ENCODE measurements at places on chromosomes 7 and 10.

DNA sequence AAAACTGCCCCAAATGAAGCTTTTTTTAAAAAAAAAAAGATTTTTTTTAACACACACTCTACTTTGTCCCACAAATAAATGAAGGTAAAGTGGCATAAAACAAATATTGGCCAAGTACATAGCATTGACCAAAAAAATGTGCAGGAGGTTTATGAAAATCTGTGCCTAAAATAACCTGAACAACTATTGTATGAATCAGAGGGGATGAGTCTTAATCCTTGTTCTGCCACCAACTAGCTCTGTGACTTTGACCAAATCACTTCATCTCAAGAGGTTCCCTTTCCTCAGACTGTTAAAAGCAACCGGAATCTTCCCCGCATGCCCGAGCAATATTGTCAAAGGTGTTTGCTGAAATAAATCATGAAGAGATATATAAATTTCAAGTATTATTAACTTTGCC, 150.4 kb upstream of the NEBL start:
- no peak for DNase-seq

DNA sequence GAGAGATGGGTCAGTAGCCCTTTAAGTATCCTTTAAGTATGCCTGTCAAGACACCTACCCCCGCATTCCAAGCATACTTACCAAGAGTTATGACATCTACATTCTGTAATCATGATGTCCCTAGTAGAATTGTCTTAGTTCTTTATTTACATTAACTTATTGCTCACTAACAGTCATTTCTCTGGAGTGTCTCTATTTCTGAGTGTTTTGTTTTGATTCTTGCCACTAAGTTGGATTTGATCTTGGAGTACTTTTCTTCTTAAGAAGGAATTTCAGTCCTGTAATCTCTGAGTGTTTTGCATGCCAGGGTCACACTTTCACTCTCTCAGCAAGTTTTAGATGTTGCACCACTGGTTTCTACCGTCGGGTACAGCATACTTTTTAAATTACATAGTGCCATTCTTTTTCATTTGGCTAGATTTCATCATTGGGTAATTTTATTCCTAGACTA, 1053.9 kb downstream of the KCNMA1 start:
- DNase-seq, result no peak

- peak; percentile 41 for DNase-seq
These were observed 1.0 kb downstream of the ACSL5 start for GRCh38 chr10:112374724-112375541.

DNA sequence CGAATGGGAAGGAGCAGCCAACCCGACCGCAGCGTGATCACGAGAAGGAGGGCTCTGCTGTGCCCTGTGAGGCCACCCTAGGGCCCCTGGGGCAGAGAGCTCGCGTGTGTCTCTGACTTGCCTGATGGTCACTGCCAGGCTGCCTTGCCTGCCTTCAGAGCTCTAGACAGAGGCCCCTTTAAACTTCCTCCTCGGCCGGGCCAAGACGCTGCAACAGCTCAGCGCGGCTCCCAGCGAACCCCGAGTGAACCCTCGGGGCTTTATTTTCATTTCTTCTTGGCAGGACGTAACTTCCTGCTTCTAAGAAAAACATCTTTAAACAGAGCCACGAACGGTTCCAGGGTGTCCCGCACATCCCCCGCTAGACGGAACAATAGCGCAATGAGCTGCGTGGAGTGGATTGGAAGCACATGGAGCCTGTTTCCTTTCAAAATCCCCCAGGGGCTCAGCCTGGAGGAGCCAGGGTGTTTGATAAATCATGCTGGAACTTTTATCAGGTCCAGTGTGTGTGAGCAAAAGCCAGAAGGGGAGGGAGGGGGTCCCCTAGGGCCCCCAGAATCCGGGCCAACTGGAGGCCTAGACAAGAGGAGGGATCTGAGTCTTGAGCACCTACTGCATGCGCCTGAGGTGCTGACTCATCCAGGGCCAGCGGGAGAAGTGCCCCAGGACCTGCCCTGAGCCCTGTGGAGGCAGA, 134.1 kb upstream of the GDF10 start:
- DNase-seq, result peak; percentile 64

DNA sequence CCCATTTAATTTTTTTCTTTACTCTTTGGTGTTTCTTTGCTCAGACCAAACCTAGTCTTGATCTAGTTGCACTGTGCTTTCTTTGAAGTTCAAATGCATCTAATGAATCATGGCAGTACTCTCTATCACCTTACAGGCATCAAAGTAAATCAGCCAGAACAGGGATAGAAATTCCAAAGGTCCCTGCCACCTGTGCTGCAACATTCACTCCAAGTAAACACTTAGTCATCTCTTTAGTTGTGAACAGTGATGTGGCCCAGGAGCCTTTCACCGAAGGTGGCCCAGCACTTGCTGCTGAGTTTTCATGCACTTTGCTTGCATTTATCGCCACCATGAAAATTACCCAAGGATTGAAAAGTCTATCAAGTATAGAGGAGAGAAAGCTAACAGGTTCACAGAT, 314.1 kb upstream of the ETV1 start:
- DNase-seq, result no peak

Measured in CD4-positive, alpha-beta T cell treated with Interferon alpha-2 for 1 hour (primary cell).